ENCODE measurements at places on chromosomes 7 and 10.

GRCh38 chr10:62182595-62182994, 86.0 kb downstream of the RTKN2 start:
- H3K27ac ChIP-seq = no peak overlapping the region
- DNase-seq = no peak
- H3K27me3 ChIP-seq = no peaks in the 10 kb centered on the region
- H3K4me1 ChIP-seq = peaks cover 8% of the 10 kb centered on the region

DNA sequence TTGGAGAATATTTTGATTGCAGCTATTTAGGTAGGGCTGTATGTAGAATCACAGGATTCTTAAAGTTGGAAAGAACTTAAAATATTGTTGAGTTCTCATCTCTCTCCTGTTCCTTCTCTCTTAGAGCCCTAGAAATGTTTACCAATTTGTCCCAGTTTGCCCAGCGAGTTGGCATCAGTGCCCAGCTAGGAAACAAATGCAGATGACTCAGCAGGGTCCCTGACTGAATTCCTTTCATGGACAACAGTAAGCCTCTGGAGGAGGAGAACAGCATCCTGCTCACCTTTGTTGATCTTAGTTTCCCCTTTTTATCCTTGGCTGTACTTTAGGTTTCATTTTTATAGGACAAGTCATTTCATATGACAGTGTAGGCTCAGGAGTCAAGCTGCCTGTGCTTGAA, 89.3 kb downstream of the SEC23IP start:
- H3K36me3 ChIP-seq = no peaks in the 10 kb centered on the region
- no peak for DNase-seq
- H3K4me3 ChIP-seq = no peak overlapping the region
- no peak overlapping the region for H3K27ac ChIP-seq
- no peaks in the 10 kb centered on the region for H3K27me3 ChIP-seq

DNA sequence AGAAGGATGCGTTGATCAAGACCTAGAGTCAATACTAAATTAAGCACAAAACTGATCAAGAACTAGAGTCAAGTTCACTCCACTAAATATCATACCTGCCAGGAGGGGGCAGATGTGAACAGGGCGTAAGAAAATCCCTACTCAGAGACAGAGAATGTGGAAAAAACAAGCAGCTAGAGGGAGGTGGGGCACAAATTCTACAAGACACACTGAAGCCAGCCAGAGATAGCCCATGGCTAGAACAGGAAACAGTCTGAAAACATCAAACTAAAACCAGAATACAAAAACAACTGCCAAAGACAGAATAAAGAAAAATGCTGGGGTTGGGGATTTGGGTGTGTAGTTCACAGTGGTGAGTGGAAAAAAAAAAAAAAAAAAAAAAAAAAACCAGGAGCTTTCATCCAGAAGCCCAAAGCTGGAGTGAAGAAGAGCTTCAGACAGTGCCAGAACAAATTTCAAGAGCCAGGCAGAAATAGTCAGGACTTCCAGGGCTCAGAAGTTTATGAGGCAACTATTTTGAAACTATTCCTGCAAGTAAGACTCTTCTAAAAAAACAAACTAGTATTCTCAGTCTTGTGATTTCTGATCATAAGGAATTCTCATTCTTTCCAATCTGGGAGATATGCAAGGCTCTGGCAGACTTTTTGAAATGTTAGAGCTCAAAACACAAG, 118.3 kb downstream of the CCDC71L start:
- peaks cover 18% of the 10 kb centered on the region for H3K4me1 ChIP-seq
- H3K27me3 ChIP-seq = no peaks in the 10 kb centered on the region
- DNase-seq = peak; percentile 33

GRCh38 chr7:157529768-157530560, 193.2 kb downstream of the DNAJB6 start:
- no peaks in the 10 kb centered on the region for H3K36me3 ChIP-seq
- H3K4me3 ChIP-seq = no peak overlapping the region
- DNase-seq = no peak
- H3K27me3 ChIP-seq = no peaks in the 10 kb centered on the region
- no peaks in the 10 kb centered on the region for H3K4me1 ChIP-seq
- H3K27ac ChIP-seq = no peak overlapping the region

- DNase-seq = no peak
- no peaks in the 10 kb centered on the region for H3K4me1 ChIP-seq
- H3K27me3 ChIP-seq = no peaks in the 10 kb centered on the region
Measured at GRCh38 chr10:86472061-86472460, 49.5 kb downstream of the WAPL start.

DNA sequence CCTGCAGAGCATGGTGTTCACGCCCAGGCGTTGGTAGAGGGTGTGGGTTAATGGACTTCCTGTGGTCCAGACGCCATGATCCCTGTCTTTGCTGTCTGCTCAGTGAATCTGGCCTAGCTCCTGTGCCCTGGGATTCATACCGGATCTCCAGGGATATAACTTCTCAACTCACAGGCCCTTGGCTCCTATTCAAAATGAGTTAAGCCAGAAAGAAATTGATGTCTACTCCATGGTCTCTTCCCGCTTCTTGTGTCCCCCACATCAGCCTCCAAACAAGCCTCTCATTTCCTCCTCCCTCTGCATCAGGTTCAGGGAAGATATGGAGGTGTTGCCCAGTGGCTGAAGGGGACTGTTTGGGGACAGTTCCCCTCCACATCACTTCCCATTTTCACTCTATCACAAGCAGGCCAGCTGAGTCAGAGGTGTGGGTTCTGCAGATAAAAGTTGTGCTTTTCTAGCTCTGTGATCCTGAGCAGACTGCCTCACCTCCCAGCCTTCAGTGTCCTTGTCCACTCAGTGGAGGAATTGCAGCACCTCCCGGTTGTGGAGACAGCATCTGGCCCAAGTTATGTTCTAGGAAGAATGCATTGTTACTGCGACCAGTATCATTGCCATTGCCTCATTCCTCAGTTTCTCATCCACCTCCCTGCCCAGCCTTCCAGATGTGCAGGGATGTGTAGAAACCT, 22.5 kb downstream of the AKR1E2 start:
- no peak overlapping the region for H3K27ac ChIP-seq
- DNase-seq = no peak
- peaks cover 11% of the 10 kb centered on the region for H3K36me3 ChIP-seq
- no peak overlapping the region for H3K4me3 ChIP-seq

- H3K4me3 ChIP-seq = peak overlapping the region; percentile 63
- no peaks in the 10 kb centered on the region for H3K27me3 ChIP-seq
- H3K27ac ChIP-seq = peak overlapping the region; percentile 97
- peaks cover 16% of the 10 kb centered on the region for H3K4me1 ChIP-seq
- H3K36me3 ChIP-seq = peaks cover 68% of the 10 kb centered on the region
Measured at GRCh38 chr7:95593343-95593742, 3.0 kb downstream of the PDK4 start.

- H3K27ac ChIP-seq = no peak overlapping the region
- H3K27me3 ChIP-seq = no peaks in the 10 kb centered on the region
- H3K36me3 ChIP-seq = no peaks in the 10 kb centered on the region
- H3K4me1 ChIP-seq = no peaks in the 10 kb centered on the region
Measured at GRCh38 chr10:72800000-72800740, 93.4 kb upstream of the OIT3 start.

- H3K4me3 ChIP-seq = no peak overlapping the region
- no peak overlapping the region for H3K27ac ChIP-seq
- no peak for DNase-seq
- H3K27me3 ChIP-seq = no peaks in the 10 kb centered on the region
Measured at GRCh38 chr7:127986581-127987521, 44.4 kb downstream of the LRRC4 start.

- no peak overlapping the region for H3K4me3 ChIP-seq
- no peak overlapping the region for H3K27ac ChIP-seq
- no peaks in the 10 kb centered on the region for H3K36me3 ChIP-seq
- H3K27me3 ChIP-seq = peaks cover 10% of the 10 kb centered on the region
- DNase-seq = no peak
- no peaks in the 10 kb centered on the region for H3K4me1 ChIP-seq
Measured at GRCh38 chr10:7417103-7417623, 6.3 kb upstream of the SFMBT2 start.

GRCh38 chr10:132479603-132480221, 57.9 kb upstream of the INPP5A start:
- H3K27me3 ChIP-seq = no peaks in the 10 kb centered on the region
- no peaks in the 10 kb centered on the region for H3K36me3 ChIP-seq
- DNase-seq = no peak
- peak overlapping the region; percentile 98 for H3K27ac ChIP-seq

DNA sequence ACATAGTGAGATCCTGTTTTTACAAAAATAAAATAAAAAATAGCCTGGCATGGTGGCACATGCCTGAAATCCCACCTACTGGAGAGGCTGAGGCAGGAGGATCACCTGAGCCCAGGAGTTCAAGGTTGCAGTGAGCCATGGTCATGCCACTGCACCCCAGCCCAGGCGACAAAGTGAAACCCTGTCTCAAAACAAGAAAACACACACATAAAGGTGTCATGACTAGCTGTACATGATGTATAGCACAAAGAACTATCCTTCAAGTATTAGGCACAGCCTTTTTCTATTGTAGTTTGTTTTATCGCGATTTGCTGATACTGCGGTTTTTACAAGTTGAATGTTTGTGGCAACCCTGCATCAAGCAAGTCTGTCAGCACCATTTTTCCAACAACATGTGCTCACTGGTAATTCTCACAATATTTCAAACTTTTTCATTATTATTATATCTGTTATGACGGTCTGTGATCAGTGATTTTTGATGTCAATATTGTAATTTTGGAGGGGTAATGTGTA, 11.5 kb upstream of the SNX13 start:
- H3K4me1 ChIP-seq = no peaks in the 10 kb centered on the region
- no peaks in the 10 kb centered on the region for H3K27me3 ChIP-seq
- no peak overlapping the region for H3K27ac ChIP-seq

DNA sequence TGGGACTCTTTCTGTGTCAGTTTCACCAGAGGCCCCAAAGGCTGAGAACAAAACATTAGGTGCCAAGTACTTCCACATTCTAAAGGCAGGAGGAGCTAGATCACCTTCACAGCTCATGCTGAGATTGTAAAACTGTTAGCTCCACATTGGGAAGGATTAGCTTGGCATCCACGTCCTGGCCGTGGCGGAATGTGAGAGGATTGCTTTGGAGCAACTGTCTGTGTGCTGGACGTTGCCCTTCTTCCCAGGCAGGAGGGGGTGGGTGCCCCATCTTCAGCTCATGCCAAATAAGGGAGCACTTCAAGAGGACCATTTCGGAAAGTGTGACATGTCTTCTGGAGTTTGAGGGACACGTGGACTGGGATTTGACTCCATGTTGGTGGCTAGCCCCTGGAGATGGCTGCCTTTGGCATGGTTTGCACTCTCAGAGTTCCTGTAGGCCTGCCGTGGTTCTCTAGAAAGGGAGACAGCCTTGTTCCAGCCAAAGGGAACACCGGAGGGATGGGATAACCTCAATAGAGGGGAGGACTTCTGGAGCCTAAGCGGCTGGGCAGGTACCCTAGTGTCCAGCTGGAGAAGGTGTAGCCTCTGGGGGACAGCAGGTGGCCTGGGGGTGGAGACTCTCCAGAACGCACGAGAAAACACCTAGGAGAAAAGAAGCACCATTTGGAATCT, 19.9 kb upstream of the FMC1 start:
- H3K4me1 ChIP-seq = no peaks in the 10 kb centered on the region
- H3K36me3 ChIP-seq = no peaks in the 10 kb centered on the region
- no peak overlapping the region for H3K4me3 ChIP-seq
- no peak overlapping the region for H3K27ac ChIP-seq
- H3K27me3 ChIP-seq = no peaks in the 10 kb centered on the region

DNA sequence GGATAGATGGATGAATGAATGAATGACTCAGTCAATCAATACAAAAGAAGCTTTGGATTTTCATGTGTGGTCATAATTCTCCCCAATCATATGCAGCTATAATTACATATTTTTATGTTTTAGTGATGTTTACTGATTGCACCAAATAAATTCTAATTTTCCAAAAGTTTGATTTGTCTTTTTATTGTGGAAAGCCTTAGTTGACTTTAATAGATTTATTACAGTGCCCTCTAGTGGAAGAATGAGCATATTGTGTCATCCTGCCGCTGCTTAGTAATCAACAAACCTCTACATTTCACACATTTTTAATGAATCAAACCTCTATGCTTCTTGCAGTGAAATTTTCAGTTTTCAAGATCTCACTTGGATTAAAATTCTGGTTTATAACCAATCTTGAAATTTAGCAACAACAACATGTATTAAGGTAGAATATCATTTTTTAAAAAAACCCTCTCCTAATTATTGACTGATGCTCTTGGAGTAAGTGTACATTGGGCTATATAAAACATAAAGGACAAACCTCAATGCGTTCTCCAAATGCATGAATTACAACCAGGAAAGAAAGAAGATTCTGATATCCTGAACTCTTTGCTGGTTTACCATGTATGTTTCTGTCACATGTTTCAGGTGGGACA, 55.6 kb upstream of the PNLIP start:
- H3K36me3 ChIP-seq = no peaks in the 10 kb centered on the region
- no peak overlapping the region for H3K4me3 ChIP-seq
- no peaks in the 10 kb centered on the region for H3K4me1 ChIP-seq
- H3K27me3 ChIP-seq = no peaks in the 10 kb centered on the region

- no peak overlapping the region for H3K4me3 ChIP-seq
- no peak overlapping the region for H3K27ac ChIP-seq
- H3K36me3 ChIP-seq = no peaks in the 10 kb centered on the region
- DNase-seq = no peak
Measured at GRCh38 chr10:30792025-30792424, 162.5 kb upstream of the LYZL2 start.

- H3K4me3 ChIP-seq = peak overlapping the region; percentile 22
- H3K4me1 ChIP-seq = no peaks in the 10 kb centered on the region
- DNase-seq = no peak
- no peak overlapping the region for H3K27ac ChIP-seq
Measured at GRCh38 chr7:100965723-100966541, 3.4 kb upstream of the MUC12 start.

GRCh38 chr10:79060641-79061255, 8.0 kb upstream of the ZMIZ1 start:
- no peaks in the 10 kb centered on the region for H3K36me3 ChIP-seq
- H3K4me3 ChIP-seq = no peak overlapping the region
- peak overlapping the region; percentile 70 for H3K27ac ChIP-seq
- DNase-seq = peak; percentile 8

DNA sequence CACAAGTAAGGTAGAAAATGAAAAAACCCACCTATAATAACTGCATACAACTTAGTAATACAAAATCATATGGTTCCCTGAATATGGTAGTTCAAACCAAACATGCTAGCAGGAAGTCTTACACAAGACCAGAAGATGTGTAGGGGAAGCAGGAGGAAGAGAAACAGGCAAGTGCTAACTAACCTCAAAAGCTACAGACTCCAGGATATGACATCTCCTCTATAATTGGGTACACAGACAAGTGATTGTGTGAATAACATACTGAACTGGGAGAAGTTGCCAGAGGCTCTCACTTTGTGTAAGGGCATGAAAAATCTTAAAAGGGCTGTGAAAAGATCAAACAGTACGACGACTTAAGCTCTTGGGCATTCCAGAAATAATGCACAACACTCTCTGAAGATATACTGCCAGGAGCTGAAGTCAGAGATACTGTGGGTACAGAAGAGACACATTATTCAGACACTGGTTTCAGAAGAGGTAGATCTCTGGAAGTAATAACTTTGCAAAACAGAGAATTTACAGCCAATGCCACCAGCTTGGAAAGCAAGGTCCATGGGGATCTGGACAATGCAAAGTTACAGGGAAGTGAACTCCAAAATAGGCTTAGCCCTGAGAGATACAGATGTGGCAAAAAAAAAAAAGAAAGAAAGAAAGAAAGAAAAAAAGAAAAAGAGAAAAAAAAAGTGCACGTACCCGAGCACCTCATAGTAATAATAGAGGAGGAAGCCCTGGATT, 767.2 kb downstream of the TNS3 start:
- H3K4me1 ChIP-seq = peaks cover 12% of the 10 kb centered on the region
- H3K27ac ChIP-seq = no peak overlapping the region
- no peaks in the 10 kb centered on the region for H3K36me3 ChIP-seq
- H3K27me3 ChIP-seq = no peaks in the 10 kb centered on the region
- no peak for DNase-seq

- no peak for DNase-seq
- no peaks in the 10 kb centered on the region for H3K36me3 ChIP-seq
- H3K27ac ChIP-seq = peak overlapping the region; percentile 44
- H3K4me3 ChIP-seq = no peak overlapping the region
Measured at GRCh38 chr10:119414081-119414611, 128.4 kb downstream of the RGS10 start.
